ENCODE measurements at places on chromosomes 6 and 20.

DNA sequence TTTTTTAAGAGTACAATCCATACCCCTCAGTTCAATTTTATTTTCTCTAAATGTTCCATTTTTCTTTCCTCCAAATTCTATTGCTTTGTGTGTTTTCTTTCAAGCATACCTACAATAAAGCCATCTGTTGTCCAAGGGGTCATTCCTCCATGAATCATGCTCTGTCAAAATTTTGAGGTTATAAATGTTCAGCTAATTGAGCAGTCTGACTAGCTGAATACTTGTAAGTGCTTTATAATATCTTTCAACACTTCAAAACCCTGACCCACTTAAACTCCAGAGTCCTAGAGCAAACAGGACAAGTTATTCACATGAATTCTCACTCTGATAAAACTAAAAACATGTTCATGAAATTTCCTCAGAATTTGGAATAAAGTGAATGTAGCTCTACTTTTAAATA, 33.4 kb upstream of the EYA4 start:
- no peak for DNase-seq

DNA sequence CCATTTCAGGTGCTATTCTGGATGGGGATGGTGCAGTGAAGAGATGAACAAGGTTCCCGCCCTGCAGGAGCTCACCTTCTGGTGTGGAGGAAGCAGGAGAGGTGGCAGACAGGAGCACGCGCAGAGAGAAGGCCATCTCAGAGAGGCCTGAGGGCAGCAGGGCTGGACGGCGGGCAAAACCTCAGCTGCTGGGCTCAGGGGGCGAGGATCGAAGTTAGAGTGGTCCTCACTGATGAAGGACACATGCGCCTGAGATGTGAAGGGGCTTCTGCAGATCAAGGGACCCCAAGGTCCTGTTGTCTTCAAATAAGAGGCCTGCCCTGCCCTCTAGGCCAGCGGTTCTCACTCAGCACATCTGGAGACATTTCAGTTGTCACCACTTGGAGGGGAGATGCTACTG, 198.4 kb upstream of the PMEPA1 start:
- no peak for DNase-seq

DNA sequence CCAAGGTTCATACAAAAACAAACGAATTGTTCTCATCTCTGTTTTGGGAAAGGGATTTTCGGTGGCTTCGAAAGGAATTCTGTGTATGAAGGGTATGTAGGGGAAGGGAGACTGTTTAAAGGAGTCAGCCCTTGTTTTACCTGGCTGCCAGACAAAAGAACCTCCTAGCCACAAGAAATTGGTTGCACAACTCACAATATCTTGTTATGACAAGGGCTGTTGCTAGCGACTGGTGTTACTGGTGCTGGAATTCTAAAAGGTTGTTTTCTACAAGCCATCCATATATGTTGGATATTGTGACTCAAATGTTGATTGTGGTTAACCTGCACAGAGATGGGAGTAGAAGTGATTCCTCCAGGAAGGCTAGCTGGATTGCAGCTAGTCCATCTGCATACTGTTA, 34.6 kb upstream of the CITED2 start:
- DNase-seq = no peak

- DNase-seq = no peak
Measured at GRCh38 chr20:20785226-20785625, 72.8 kb upstream of the RALGAPA2 start.

GRCh38 chr6:1176567-1176966, 135.3 kb upstream of the FOXQ1 start:
- DNase-seq = no peak

DNA sequence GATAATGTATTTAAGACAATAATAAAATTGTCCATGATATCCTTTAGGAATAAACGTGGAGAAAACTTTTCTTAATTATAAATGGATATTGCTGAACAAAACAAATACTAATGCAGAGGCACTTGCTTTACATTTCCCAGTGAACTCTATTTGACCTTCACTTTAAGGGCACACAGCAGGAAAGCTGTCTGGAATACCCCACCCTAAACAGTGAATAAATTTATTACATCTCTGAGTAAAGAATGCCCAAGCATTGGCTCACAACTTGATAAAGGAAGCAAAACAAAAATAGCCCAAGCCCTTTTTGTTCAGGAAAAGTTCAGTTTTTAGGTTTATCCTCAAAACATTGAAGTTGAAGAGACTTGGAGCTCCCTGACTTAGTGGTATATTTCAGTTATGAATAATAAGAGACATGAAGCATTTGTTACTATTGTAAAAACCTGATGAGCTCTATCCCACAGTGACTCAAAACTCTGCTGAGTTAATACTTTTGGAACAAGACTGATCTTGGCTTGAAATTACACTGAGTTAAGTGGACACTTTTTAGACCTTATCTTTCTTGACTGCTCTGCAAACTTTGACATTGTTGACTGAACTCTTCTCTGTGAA, 353.9 kb downstream of the BCKDHB start:
- DNase-seq = no peak

GRCh38 chr6:11810854-11811643, 32.4 kb upstream of the ADTRP start:
- no peak for DNase-seq

GRCh38 chr6:77548190-77548589, 84.9 kb upstream of the HTR1B start:
- no peak for DNase-seq

DNA sequence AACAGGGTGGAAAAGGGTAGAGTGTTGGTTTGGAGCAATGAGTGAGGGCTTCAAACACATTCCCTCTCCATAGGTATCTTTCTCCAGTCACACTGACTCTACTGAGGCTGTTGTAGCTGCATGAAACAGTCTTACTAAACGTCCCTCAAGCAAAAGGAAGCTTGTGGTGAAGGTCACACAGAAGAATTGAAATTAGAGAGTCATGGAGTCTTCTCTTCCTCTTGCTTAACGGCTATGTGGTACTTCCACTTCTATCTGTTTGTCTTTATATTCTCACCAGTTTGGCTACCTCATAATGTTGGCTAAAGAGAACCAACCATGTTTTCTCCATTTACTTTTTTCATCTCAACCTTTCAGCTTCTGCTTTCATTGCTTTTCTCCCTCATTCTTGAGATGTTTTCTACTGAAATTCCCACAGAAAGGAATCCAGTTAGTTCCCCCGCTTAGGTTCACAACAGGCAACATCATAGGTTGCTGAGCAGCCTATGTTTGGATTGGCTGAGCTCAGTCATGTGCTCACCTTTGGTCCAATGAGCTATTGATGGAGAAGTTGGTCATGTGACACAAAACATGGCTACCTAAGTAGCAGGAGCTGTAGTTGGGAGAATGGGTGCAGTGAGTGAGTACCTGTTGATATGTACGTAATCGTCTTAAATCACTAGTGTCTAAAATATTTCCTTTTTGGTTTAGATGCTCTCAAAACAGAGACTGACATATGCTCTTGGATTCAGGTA, 99.8 kb downstream of the SNAP25 start:
- no peak for DNase-seq

- no peak for DNase-seq
Measured at GRCh38 chr20:46820682-46821081, 74.0 kb upstream of the EYA2 start.

- DNase-seq = peak; percentile 17
Measured at GRCh38 chr6:3324262-3324942, 65.7 kb downstream of the PSMG4 start.

GRCh38 chr6:32116674-32117073, 7.5 kb upstream of the TNXB start:
- DNase-seq = no peak

DNA sequence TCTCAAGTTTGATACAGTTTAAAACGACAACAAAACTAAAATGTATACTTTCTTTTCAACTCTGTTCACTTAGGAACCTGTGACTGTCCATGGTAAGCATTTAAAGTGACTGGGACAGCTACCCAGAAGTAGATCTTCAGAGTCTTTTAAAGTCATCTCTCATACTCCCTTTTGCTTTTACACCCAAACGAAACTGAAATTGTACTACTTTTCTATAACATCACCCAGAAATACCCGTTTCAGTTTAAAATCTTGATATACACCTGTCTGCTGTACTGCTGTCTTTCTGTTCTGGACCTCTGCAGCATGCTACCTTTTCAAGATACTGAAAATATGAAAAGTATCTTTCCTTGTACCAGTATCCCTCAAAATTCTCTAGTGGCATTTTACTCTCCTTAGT, 170.4 kb upstream of the THEMIS start:
- no peak for DNase-seq

DNA sequence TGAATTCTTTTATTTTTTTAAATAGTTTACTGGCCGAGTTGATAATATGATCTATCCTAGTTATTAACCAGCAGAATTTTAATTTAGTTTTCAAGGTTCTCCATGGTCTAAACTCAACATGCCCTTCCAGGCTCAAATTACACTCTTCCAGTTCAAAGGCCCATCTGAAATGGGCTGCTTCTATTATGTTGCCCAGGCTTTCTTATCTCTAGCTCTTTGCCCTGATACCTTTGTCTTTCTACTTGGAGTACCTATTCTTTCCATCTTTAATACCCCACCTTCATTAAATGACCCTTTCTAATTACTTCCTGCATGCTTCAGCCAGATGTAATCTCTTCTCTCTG, 541.2 kb upstream of the FLRT3 start:
- no peak for DNase-seq

DNA sequence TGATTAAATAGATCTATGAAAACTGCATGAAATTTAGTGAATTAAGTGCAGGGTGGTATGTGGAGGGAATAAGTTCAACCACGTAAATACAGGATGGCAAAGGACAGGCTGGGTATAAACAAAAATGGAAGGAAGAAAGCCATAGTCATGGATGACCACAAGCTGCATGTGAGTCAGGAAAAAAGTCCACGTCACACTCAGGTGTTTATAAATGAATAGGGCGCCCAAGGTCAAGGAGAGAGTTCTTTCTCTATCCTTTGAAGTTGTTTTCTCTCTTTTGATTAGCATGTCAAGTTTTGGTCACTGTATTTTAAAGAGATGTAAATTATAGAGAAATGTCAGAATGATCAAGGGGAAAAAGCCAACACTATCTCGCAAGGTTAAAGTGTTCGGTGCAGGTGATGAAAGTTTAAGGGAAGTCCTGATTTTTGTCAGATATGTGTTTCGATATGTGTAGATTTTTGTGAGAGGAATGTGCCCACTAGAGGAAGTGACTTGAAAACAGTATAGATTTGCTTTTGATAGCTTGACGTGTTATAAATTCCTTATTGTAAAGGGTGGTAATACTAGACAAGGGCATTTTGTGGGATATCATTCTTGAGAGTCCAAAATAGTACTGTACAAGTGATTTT, 58.7 kb downstream of the MAP3K4 start:
- no peak for DNase-seq

DNA sequence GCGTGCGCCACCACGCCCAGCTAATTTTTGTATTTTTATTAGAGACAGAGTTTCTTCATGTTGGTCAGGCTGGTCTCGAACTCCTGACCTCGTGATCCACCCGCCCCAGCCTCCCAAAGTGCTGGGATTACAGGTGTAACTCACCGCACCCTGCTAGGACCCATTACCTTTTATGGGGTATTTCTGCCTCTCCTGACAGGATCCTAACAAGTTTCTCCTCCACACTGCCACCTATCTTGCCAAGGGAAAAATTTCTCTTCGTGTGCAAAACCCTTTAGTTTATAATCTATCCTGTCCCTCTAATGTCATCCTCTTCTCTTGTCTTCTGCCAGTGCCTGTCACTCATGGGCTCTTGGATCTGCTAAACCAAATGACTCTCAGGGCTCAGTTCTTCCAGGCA, 1.9 kb downstream of the STMND1 start:
- DNase-seq = no peak

DNA sequence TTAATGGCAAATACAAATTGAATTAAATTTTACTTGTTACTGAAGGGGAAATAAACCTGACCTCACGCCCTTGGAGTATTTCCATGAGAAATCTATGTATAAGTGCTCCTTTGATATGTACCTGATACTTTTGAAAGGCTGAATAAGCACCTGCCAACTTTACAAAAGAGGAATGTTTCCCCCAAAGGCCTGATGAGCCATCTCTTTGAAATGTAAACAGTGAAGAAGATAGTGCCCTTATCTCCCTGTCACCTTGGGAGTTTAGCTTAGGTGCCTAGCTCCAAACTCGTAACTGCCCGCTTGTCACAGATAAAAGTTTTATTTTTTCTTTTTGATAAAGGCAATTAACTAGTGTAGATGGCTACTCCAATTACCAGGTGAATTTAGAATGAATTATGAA, 1.1 kb upstream of the ZNF343 start:
- DNase-seq = no peak
